Coronary artery (tissue), 2 donors: ENCODE measurements at places on chromosomes 7 and 10.

GRCh38 chr10:122884166-122884565 is 4.8 kb upstream of the FAM24B start:
- no peak for DNase-seq

GRCh38 chr7:99561737-99562051 is 3.3 kb downstream of the ZNF655 start:
- DNase-seq, result no peak

DNA sequence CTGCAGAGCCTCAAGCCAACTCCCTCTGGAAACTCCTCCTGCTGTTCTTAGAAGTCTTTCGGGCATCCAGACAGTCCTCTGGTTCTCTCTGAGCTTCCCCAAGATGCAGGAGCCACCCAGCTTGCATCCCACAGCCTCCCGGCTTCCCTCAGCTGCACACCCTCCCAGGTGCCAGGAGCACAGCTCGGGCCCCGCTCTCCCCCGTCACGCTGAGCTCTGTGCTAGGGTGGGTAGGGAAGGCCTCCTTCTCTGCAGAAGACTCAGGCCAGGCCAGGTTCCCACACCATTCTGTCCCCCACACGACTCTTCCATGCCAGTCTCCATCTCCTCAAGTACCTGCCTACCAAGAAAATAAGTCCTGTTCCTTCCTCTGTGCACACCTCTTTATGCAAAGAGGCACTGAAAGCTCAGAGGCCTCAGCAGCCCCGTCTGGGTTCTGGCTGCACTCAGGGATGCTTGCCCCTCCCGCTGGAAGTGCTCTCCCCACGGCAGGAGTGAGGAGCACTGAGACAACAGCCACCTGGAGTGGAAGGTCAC is 537.1 kb downstream of the PTPRN2 start:
- DNase-seq, result no peak

DNA sequence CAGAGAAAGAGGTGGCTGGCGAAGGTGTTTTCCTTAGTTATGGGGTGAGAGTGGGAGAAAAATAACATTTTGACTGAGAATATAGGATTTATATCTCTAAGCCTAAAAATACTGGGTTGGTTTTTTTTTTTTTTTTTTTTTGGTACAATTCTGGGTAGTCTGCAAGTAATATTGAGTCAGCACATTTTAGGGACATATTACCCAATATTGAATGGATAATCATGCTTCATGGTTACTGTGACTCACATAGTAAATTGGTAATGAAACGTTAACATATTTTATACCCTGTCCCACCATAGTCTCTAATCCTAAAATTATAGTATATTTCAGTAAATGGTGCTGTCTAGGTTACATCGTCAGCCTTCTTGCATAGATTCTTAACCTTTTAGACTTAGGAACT is 91.4 kb downstream of the TPST1 start:
- no peak for DNase-seq

DNA sequence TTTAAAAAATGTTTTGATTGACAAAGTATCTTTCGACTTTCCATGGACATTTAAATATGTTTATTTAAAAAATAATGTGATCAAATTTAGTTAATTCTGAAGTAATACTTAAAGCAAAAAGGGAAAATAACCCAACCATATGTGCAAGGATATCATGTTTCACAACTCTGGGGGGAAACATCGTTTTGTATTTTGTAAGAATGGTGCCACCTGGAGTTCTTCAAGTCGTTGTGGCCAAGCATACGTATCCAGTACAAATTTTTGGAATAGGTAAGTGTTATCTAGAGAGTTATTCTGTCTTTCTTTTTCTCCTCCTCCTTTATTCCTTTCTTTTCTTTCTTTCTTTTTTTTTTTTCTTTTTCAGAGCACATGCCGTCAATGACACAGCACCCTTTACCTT is 176.2 kb upstream of the CSTF2T start:
- no peak for DNase-seq

- no peak for DNase-seq
Measured at GRCh38 chr10:60848126-60848525, 69.8 kb downstream of the CDK1 start.

DNA sequence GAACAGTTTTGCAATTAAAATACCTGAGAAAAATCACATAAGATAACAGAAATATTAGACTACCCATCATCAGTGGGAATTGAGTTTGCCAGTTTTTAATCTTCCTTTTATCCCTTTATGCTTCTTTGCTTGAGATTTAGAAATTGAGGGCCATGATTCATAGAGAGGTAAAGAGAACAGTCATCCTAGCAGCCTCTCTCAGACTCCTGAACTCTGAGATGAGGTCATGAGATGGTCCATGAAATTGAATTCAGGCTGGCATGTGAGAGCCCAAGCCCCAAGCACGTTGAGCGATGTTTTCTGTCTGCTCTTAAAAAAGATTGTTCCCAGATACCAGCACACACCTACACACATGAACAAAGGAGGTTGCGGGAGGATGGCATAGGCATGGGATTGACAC is 91.1 kb downstream of the CREB5 start:
- DNase-seq, result no peak

DNA sequence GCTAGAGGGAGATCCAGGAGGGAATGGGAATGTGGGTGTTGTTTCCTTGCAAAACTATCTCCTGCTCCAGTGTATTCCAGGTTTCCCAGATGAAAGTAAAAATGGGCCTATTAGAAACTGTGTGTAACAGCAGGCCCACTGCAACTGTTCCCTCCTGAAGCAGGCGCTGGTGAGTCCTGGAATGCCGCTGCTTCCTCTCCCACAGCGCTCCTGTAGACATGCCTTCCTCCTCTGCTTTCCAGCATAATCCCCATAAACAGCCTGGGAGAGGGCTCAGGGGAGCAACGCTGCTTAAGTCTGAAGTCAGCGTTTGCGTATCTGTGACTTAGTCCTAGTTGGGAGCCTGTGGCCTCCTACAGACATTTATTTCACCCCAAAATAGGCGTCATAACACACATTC is 551.0 kb upstream of the FOXK1 start:
- no peak for DNase-seq

DNA sequence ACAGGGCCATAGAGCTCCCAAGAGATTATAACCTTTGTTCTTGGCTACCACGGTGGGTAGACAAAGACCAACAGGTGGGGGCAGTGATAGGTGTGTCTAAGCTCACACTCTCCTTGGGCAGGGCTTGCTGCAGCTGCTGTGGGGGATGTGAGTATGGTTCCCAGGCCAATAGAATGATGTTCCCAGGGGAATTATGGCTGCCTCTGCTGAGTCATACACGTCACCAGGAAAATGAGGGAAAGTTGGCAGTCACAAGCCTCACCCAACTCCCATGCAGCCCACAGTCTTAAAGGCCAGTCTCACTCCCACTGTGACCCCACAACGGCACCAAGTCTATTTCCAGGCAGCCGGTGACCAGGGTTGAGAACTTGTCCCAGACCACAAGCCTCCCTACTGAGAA is 453.4 kb upstream of the PODXL start:
- no peak for DNase-seq

GRCh38 chr10:50988792-50989191 is 85.5 kb upstream of the PRKG1 start:
- DNase-seq, result no peak

DNA sequence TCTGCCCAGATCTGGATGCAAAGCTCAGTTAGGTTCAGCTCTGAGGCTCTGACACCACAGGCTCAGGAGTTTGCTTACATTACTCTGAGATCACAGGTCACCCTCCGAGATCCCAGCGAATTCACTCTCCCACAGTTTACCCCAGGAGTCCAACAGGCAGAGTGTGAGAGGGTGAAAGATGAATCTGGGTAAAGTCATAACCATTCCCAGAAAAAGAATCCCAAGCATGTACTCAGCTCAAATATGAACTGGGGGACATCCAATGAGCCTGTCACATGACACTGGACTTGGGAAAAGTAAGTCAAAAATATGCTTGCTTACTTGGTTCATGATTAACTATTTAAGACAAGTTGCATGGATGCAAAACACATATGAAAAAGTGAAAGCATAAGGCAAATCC is 110.3 kb upstream of the ARID5B start:
- no peak for DNase-seq

DNA sequence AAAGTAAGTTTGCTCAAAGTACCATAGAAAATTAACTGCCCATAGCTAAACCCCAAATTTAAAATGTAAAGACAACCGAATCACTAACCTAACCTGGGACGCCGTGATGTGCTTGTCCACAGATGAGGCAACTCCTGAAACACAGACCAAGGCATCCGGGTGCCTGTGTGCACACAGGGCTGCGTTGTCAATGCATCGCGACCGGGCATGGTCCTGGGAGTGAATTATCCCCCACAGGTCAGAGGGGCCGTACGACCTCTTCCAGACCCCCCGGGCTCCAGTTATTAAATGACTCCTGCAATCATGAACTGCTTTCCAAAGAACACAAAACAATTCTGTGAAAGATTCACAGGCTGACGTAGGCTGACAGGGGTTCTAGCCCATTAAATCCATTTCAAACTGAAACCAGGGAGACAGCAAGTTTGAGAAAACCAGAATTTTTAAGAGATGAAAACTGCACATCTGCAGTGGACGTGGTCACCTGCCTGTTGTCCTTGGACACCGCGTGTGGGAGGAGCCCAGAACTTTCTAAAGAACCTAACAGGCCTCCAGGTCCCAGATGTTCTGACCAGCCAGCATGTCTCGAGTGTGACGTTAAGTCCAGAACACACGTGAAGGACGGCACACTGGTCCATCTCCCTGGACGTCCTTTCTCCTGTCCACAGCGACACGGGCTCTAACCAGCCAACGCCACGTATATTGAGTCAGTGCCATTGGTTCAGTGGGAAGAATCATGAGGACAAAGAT is 297.8 kb downstream of the DNAJB6 start:
- peak; percentile 53 for DNase-seq

DNA sequence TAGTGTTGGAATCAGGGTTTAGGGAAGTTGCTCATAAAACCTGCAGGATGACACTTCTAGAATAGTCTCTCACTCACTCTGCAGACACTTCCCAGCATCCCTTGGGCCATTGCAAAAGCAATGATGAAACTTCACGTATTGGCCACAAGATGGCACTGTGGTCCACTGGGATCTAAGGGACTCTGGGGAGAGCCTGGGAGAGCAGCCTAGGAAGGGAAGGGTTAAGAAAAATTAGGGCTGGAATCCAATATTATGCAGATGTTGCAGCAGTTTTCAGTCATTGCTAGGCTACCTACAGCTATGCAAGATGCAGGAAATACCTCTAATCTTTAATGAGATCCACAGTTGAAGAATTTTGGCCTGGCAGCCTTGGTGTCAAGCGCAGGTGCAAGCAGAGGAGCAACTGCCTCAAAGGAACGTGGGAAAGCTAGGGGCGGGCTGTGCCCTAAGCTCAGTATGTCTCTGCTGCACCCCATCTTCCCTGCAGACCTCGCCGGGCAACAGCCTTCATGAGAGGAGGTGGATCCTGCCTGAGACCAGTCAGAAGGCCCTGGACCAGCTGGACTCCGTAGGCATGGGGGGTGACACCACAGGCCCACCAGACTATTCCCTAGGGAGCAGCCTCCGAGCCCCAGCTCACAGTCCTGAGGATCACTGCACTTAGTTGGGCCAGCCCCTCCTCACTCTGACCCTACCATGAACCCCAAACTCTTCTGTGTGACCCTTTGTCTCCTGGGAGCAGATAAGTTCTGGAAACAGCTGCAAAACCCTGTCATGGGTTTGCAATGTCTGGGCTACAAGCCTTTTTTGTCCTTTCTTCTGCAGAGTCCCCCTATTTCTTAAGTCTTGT is 127.9 kb upstream of the PRSS58 start:
- DNase-seq, result no peak

DNA sequence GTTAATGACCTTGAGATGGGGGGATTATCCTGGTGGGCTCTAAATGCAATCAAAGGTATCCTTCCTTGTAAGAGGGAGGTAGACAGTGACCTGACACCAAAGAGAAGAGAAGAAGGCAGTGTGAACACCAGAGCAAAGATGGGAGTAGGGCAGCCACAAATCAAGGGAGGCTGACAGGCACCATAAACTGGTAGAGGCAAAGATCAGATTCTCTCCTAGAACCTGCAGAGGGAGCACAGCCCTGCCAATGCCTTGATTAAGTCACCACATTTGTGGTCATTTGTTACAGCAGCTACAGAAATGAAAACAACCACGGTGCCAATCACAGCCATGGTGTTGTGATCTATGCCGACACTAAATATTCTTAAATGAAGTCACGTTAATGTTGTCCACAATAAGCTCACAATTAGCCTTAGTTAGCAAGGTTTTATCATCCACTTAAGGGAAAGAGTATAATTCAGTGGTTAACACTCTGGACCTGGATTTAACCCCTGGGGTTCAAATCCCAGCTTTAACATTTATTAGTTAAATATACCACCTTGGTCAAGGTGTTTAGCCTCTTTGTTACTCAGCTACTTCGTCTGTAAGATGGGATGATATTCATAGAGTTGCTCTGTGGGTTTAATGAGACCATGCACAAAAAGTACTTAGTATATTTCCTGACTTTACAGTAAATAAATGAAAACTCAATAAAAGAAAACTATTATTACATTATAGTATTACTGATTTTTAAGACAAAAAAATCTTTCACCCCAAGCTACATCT is 70.8 kb downstream of the SGMS1 start:
- DNase-seq, result no peak

DNA sequence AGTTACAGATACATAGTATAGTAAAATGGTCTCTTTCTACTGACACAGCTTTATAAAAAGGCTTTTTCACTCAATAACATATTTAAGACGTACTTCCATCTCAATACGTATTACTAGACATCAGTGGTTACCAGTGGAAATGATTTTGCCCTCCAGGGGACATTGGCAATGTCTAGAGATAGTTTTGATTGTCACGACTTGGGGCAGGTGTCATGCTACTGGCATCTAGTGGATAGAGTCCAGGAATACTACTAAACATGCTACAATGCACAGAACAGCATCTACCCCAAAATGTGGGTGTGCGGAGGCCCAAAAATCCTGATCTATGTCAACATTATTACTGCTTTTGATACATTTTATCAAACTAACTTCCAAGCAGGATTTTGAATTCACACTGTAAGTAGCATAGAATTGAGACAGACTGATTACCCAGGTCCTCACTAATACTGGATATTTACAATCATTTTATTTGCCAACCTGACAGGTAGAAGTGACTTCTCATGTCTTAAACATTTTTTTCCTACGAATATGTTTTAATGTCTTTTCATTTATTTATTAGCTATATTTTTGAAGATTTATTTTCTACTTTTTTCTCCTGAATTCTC is 53.8 kb downstream of the HGF start:
- DNase-seq, result no peak

GRCh38 chr7:117312593-117313580 is 10.0 kb downstream of the WNT2 start:
- no peak for DNase-seq
